Fibroblast of skin of right quadriceps (primary cell): ENCODE measurements at places on chromosomes 7 and 10.

DNA sequence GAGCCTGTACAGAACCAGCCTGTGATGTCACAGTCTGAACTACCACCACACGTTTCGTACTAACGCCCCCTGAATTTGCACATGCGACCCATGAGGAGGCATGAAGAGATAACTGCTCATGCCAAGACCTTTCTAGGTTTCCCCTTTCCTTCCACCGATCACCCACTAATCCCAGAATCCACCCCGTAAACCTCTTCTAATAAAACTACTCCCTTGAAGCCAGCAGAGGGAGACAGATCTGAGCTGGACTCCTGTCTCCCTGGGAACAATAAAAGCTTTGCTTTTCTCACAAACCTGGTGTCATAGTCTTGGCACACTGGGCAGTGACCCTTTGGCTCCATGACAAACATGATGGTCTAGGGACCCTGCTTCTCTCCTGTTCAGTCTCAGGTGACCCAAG, 144.5 kb downstream of the FRMD4A start:
- no peak for DNase-seq

DNA sequence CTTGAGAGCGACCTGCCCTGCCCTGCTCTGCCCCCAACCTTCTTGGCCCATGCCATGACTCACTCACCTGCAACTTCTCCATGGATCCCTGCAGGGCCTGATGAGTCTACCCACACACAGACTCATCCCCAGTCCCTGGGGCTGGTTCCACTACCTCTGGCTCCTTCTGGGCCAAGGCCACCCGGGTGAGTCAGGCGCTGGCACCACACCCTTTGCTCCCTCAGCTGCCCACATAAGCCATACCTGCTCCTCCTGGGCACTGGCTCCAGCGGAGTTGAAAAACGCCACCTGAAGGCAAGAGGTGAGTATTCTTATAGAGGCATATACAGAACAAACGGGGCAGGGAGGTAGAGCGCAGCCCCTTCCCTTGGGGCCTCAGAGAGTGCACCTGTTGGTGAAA, 16.2 kb upstream of the MTPAP start:
- DNase-seq = no peak

- DNase-seq = no peak
Measured at GRCh38 chr10:5583525-5584175, 58.9 kb downstream of the CALML3 start.

DNA sequence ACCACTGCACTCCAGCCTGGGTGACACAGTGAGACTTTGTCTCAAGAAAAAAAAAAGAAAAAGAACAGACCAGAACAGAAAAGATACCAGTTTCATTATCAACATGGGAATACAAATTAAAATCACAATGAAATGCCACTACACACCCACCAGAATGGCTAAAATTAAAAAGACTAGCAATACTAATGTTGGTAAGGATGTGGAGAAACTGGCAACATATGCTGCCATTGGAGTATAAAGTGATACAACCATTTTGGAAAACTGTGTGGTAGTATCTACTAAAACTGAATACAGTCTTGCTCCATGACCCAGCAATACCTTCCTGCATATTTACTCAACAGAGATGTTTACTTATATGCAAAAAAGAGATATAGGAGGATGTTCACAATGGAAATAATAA, 2.9 kb upstream of the RRP12 start:
- no peak for DNase-seq

GRCh38 chr10:4058514-4059029, 273.6 kb upstream of the KLF6 start:
- no peak for DNase-seq

- peak; percentile 56 for DNase-seq
Measured at GRCh38 chr10:127117125-127117524, 79.3 kb downstream of the INSYN2A start.
